ENCODE measurements at places on chromosomes 1 and 21.

- DNase-seq, result no peak
Measured at GRCh38 chr1:48229317-48229716, 6.8 kb downstream of the SLC5A9 start.

DNA sequence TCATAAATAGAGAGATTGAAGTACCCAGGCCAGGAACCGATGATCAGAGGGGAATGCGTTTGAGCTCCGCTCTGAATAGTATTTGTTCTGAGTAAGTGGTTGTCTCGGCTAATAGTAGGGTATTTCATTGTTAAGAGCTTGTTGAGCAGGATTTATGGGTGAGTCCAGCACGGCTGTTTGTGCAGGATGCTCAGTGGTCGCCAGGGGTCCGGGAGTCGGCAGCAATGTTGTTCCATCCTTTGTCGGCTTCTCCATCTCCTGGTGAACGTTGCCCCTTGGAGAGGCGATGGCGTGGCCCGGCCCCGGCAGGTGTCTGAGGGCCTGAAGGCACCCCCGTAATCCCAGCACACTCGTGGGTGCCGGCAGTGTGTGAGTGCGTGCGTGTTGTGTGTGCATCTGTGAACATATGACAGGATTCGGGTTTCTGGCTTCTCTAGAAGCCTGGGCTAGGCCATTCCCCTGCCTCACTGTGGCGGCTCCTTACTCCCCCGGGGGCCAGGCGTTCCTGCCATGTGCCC is 160.8 kb upstream of the ARHGEF16 start:
- no peak for DNase-seq

GRCh38 chr1:7046314-7046713 is 261.1 kb downstream of the CAMTA1 start:
- DNase-seq, result no peak

GRCh38 chr1:221241592-221241991 is 362.3 kb downstream of the HLX start:
- DNase-seq, result no peak

DNA sequence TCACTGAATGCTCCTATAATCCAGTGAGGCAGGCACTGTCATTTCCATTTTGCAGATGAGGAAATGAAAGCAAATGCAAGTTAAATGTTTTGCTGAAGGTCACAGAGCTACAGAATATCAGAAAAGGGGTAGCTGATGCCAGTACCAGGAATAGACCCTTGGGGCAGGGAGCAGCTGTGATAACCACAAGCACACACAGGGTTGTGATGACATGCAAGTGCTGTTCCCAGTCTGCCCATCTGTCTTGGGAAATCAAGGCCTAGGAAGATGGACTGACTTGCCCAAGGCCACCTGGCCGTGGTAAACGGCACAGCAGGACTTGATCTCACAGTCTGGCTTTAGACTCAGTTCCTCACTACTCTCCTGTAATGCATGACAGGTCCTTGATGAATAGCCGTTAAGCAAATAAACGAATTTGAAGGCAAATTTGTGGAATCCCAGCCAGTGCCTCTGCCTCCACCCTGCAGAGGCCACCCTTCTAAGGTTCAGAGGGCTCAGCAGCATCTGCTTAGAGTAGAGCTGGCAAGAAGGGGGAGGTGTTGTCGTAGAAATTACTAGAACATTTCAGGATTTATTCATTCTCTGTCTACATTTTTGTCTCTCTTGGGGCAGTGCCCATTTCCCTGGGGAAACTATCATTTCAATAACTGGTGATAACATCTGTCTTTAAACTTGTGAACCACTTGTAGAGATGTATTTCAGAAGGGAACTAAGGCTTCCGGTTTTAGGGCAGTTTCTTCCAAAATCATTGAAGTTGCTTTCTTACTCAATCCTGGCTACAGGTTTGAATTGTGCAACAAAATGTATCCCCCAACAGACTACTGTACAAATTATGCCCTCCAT is 53.2 kb upstream of the MRPS6 start:
- DNase-seq, result no peak

GRCh38 chr1:50966991-50967390 is 3.1 kb upstream of the CDKN2C start:
- DNase-seq, result no peak

DNA sequence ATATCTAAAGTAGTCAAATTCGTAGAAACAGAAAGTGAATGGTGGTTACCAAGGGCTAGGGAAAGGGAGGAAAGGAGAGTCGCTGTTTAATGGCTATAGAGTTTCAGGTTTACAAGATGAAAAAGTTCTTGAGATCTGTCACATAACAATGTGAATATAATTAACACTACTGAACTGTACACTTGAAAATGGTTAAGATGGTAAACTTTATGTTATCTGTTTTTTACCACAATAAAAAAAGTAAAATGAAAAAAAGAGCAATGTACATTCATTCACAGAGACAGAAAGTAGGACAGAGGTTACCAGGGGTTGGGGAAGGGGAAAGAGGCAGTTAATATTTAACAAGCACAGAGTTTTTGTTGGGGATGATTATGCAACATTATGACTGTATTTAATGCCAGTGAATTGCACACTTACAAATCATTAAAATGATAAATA is 53.3 kb upstream of the SEC16B start:
- no peak for DNase-seq

- no peak for DNase-seq
Measured at GRCh38 chr1:201309416-201309815, 26.1 kb downstream of the PKP1 start.

GRCh38 chr1:36285443-36286101 is 20.6 kb upstream of the SH3D21 start:
- DNase-seq, result no peak

GRCh38 chr1:36881541-36881940 is 152.8 kb downstream of the GRIK3 start:
- no peak for DNase-seq

- DNase-seq, result no peak
Measured at GRCh38 chr21:42548687-42549406, 35.2 kb downstream of the SLC37A1 start.

GRCh38 chr1:147201786-147202185 is 23.4 kb downstream of the FMO5 start:
- no peak for DNase-seq

DNA sequence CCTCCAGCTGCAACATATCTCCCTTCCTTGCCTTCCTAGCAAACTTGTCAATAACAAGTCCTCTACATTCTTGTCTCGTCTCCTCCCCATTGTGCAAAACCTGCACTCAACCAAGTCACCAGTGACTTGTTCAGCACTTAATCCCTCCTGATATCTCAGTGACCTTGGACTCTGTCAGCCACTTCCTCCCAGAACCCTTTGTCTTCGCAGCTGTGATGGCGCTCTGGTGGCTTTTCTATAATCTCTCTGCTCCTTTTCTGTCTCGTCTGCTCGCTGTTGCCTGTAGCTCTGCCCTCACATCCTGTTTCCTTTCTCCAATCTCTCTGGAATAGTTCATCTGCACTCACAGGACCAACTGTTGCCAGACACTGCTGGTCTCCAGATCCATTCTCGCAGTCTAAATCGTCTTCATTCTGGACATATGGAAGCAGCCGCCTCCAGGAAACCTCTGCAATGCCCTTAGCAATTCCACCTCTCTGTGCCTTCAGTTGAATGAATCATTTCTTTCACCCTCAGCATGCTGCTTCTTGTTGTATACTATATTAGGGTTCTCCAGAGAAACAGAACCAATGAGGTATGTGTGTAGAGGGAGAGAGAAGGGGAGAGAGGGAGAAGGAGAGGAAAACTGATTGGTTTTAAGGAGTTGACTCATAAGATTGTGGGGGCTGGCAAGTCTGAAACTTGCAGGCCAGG is 17.4 kb upstream of the IFNAR2 start:
- no peak for DNase-seq
